ENCODE measurements at places on chromosomes 3 and 15. TPM values are rescaled to one million over a fixed set of nuclear protein-coding genes. Genes with fewer than 3 reads are reported as not detected.
A peak's percentile ranks its signal among the peaks of the same experiment; 100 is the strongest.

- DNase-seq = no peak
Measured at GRCh38 chr3:110741891-110742290, 329.7 kb upstream of the NECTIN3 start.

- no peak for DNase-seq
Measured at GRCh38 chr3:189950258-189950657, 170.4 kb downstream of the P3H2 start.

DNA sequence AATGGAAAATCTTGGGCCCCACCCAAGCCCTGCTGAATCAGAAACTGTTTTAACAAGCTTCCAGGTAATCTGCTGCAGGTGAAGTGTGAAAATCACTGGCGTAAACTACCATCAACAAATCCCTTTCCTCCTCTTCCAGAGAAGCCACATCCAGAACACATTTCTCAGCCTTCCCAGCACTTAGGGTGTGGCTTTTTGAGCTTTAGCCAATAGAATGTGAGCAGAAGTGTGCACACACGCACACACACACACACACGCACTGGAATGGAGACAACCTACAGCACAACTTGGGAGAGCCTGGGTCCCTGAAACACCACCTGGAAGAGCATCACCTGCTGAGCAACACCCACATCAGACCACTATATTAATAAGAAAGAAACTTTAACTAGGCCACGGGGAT lies 98.6 kb downstream of the OSBPL10 start:
- DNase-seq = no peak

- no peak for DNase-seq
Measured at GRCh38 chr3:98801043-98801747, 38.1 kb downstream of the ST3GAL6 start.

DNA sequence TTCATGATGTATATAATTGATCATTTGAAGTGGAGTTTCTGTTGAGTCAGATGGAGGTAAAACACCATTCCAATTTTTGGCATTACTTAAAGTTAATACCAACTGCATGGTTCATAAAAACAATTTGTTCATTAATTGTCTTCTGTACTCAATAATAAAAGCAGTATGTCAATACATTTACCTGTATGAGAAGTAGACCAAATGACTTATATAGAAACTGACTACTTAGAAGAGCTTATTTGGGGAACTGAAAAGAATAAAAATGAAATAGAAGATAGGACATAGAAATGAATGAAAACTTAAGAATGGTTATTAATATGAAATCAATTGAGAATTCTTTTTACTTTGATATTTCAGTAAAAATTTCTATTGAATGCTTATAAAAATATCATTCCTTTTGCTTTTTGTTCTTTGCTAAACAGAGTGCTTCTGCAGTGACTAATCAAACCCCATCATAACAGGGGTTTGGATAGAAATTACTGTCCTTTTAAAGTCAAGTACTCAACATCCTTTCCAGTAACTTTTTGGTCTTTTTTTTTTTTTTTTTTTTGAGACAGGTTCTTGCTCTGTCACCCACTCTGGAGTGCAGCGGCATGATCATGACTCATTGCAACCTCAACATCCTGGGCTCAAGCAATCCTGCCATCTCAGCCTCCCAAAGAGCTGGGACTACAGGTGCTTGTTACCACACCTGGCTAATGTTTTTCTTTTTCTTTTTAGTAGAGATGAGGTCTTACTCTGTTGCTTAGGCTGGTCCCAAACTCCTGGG lies 6.5 kb upstream of the CRYBG3 start:
- DNase-seq = no peak

- peak; percentile 6 for DNase-seq
Measured at GRCh38 chr3:174891524-174892203, 32.5 kb downstream of the NAALADL2 start.

- DNase-seq = peak; percentile 42
Measured at GRCh38 chr15:58401991-58402649, 29.7 kb upstream of the LIPC start.

DNA sequence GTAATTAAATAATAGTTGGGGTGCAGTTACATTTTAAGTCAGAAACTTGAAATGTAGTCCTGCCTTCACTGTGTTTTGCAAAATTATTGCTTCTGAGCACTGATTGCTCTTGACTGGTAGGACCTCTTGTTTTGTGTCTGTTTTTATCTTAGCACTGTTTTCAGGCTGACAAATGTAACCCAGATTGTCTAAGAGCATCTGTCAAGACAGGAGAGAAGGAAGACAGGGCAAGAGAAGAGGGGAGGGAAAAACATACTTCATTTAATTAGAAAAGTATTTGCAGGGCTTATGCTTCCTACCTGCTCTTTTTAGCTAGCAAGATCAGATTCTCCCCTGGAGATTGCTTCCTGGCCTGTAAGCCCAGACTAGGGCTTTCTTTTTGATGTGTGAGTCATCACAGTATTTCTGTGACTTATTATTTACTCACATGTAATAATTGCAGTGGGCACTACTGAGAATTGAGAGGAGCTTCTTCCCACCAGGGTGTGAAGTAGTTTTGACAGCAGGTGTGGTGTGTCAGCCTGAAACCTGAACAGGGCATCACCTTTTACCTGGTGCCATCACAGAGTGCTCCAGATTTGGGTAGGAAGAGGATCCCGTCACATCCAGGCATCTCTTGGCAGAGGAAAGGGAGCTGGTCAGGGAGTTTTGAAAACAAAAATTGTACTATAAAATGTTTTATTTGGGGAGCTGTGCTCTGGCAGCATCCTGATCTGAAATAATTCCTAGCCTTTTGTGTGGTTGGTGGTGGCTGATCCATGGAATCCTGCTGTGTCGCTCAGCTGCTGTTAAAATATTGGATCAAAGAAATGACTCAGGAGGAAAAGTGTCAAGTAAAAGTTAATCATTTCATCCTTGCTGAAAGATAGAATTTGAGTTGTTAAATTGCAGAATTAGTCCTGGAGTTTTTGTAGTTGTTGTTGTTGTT lies 98.2 kb downstream of the TMEM108 start:
- DNase-seq = peak; percentile 67

DNA sequence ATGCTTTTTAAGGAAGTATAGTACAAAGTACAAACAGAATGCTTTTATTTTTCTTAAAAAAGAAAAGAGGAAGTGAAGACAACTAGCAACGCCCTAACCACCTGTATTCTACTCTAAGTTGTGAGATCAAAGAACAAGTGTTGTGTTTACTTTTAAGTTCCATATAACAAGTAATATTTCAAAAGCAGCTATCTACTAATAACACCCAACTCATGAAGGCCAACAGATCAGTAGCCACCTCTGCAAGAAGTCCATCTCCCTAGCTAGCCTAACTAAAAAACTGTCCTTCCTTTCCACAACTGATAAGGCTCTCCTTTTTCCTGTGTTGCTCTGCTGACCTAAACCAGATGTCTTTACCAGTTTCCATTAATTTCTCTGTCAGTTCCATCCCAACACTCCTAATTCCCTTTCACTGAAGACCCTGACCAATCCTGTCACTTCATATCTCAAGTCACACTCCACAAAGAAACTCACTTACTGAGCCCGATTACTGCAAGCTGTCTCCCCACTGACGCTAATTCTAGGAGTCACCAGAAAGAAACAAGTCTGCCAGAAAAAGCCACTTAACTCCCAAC lies 26.9 kb downstream of the PHC3 start:
- DNase-seq = no peak

- DNase-seq = no peak
Measured at GRCh38 chr3:30156586-30157498, 449.6 kb upstream of the TGFBR2 start.

The ELP6 gene
- 41.4 TPM for total RNA-seq

The FBXL22 gene
- 0.10 TPM for total RNA-seq

The NDN gene
- not detected for total RNA-seq

The IGSF11 gene
- total RNA-seq = 0.41 TPM

The CMSS1 gene
- 93.8 TPM for total RNA-seq

The EBLN2 gene
- 4.4 TPM for total RNA-seq
